GM23248 (cell line): ENCODE measurements at places on chromosomes 6 and 20.

GRCh38 chr6:132763269-132763668 is 5.6 kb upstream of the VNN2 start:
- DNase-seq = peak; percentile 5

DNA sequence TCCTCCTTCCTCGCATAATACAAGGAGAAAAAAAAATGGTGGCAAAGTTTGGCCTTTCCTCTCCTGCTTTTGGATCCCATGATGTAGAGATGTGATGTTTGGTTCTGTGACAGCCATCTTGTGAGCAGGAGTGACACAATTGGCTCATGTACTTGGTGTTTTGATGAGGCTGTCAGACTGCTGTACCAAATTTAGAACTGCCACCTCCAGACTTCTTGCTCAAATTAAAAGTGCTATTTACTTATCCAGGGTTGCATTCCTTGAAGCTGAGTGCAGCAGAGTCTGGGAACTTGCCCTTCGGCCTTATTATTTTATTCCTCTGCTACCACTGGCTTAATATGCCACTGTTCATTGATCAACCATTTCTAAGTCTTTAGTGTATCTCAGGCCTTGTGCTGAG is 21.9 kb downstream of the BCAS1 start:
- DNase-seq = peak; percentile 71

DNA sequence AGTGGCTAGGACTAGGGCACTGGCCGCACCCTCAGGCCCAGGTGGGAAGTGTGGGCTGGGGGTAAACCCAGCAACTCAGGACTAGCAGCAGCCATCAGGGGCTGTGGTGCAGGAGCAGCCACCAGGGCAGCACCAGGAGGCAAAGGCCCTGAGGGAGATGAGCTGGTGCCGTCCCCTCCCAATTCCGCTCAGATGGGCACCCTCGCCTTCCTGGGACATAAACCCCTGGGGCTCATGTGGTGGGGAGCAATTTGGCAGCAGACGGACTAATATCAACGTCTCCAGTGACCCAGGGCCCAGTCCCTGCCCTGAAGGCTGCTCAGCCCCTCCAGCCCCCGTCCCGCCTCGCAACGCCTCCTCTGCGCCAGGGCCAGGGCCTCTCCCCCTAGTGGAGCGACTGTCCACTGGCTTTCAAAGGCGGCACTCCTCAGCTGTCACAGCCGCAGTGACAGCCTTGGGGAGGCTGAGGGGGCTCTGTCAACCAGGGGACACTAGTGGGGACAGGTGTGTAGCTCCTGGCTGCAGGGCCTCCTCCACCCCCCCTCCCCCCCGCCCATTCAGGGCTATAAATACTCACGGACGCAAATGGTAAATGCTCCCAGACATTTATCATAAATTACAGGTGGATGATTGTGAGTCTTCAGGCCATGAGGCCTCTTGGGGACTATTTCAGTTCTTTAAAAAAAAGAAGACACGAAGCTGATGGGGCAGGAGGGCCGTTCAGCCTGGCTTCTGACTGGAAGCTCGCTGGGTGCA is 349.9 kb downstream of the ZFAND3 start:
- DNase-seq = no peak

GRCh38 chr20:49630396-49630951 is 62.5 kb upstream of the PTGIS start:
- no peak for DNase-seq
